Panc1 (cell line): ENCODE measurements at places on chromosomes 12 and 14.

DNA sequence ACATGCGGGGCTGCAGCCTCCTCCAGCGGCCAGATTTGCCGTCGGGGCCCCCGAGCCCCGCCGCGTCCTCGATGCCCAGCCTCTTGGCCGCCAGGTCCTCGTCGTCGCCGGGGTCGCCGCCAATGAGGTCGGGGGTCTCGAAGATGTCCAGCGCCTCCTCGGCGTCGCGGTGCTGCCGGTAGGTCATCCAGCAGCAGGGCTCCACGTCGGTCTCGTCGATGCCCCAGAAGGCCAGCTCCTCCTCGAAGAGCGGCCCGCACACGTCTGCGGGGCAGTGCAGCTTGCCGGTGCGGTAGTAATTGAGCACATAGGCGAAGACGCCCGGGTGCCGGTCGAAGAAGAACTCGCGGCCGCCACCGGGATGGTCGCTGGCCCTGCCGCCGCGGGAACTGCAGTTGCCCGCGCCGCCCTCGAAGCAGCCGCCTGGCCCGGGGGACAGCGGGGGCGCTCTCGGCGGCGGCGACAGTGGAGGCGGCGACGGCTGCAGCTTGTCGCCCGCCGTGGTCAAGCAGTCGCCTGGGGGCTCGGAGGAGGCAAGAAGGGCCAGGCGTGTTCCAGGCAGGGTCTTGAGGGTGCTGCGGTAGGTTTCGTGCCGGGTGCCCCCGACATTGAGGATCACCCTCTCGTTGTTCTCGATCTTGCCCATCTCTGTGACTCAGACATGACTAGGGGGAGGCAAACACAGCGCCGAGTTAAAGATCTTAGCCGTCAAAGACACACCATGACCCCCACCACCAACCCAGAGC is 2.1 kb downstream of the KCNC2 start:
- DNase-seq: no peak

- DNase-seq: no peak
Observed at GRCh38 chr14:98927986-98928385, 344.0 kb downstream of the BCL11B start.

DNA sequence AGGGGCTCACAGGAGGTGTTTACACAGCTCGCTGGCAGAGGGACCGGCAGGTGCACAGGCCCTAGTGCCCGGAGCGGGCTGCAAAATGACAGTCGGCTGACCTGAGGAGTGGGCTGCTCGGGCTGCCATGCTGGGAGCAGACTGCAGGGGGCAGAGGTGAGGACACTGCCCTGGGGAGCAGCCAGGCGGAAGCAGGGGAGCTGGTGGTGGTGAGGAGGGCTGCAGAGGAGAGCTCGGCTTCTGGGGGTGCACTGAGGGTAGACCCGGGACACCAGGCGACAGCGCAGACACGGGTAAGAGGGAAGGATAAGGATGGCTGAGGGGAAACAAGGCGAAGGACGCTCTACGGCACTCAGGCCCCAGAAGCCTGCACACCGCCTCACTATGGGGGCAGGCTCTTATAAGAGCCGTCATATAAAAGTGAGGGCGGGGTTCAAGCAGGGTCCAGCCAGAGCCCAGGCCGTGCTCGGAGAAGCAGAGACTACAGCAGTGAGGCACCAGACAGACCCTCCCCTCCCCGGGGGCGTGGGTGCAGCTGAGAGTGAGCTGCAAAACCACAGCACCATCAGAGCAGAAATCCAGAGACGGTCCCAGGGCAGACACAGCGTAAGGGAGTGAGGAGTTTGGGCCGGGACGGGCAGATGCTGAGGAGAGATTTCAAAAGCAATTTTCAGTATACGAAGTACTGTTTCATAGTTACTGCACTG is 62.5 kb downstream of the CCDC88C start:
- no peak for DNase-seq

DNA sequence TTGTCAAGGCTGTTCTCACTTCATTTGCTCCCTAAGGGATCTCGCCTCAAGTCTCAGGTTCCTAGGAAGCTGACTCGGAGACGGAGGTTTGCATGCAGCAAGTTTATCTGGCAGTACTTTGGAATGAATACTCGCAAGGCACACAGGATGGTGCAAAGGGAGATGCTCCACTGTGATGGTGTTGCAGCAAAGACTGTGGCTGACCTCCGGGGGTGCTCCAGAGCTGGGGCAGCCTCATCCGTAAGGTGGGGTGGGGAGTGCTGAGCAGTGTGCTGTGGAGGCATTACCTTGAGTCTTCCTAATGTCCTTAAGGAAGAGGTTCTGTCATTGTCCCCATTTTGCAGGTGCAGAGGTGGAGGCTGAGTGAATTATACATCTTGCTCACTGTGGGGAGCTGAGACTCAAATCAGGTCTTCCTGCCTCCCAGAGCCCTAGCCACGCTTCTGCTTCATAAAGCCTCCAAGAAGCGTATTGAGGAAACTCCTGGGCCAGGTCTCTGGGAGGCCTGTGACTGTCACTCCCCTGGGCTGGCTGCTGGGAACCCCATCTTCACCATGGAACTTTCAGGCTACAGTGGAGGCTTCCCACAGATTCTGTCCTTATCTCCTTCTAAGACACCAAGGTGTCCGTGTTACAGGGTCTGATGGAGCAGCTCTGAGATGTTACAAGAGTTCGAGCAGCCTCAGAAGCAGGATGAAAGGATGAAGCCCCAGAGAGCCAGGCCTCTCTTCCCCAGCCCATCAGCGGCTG is 39.5 kb downstream of the GALNT16 start:
- DNase-seq: no peak

GRCh38 chr14:75050852-75051555 is at the start of gene MLH3:
Gene MLH3, minus strand, starts transcription at chr14:75051467. Its CDS starts 1,812 bp downstream, at chr14:75049655.
- no peak for DNase-seq
